ENCODE measurements at places on chromosomes 6 and 20.

DNA sequence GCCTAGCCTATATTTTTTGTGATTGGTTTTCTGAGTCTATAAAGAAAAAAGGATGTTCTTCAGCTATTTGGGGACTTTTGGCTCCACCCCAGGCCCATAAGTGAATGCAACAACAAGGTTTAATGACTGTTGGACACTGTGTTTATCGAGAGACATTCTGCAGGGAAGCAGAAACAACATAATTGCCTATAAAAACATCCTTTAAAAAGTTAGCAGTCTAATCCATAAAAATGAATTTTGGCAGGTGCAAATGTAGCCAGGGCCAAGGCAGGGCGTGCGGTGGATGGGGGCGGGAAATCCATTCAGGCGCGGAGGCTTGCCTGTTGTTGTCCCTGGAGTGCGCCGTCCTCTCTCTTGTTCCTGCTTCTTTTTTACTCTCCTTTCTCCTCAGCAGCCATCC, 99.3 kb downstream of the PAX1 start:
- no peak for DNase-seq

DNA sequence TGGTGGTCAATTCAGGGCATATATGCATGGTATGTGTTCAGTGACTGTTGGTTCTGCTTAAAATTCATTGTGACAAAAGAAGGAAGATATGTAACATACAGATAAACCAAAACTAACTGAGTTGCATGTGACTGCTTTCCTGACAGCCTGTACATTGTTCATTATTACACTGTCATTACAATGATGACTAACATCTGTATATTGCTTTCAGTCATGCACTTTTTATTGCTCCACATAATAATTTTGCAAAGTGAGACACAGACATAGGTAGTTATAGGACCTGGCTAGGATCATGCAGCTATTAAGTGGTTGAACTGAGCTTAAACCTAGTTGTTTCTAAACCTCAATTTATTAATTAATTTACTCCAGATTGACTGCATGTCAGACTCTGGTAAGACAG, 703.2 kb downstream of the HDGFL1 start:
- no peak for DNase-seq

DNA sequence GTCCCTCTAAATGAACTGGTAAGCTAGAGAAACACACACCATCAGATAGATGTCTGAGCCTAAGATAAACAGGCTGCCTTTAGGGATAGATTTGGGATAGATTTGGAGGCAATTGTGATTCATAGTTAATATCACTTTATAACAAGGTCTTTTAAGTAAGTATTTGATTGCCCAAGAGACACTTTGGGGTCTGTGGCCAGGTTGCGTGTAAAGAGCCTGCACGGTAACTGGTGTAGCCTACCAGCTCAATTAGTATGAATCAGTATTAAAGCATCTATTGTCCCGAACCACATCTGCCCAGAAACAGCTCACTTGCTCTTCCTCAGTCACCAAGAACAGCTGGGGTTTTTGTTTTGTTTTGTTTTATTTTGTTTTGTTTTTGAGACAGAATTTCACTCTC, 193.3 kb downstream of the SASH1 start:
- DNase-seq: no peak

DNA sequence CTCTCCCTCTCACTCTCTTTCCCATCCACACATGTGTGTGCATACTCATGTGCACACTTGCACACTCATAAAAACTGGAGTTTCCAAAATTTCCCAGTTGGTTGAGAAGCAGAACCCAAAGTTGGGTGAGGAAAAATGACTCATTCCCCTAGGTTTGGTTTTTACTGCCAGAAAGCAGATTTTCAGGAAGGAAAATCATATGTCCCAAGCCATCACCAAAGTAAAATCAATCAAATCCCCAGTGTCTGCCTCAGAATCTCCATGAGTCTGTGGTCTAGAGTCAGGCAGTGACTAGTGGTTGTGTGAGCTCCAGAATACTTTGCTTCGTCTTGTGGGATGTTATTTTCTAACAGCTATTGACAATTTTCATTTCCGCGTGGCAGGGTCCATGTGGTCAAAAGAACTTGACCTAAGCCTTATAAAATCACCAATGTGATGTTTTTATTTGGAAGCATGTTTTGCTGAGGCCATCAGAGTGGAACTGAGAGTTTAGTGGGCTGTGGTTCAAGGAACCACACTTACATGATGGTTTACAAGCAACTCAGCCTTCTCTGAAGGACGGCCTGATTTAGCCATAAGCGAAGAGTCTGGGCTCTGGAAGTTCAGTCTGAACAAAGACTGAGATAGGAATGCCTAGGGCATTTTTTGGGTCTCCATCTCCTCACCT, 81.9 kb upstream of the CCN6 start:
- no peak for DNase-seq

DNA sequence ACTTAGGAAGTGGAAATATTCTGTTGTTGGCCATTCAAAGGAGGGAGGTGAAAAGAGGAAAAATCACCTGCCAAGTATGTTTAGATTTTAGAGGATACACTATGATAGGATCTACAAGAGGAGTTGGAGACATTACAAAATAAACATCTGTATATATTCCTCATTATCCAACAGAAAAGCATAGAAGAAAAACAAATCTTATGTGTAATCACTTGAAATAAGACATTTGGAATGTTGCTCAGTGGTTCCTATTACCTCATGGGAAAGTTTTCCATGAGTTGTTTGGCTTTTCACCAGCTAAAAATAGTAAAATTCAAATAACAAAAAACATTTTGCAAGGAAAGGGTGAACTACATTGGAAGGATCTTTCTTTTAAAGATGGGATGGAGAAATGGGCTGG, 76.7 kb upstream of the CARMIL1 start:
- no peak for DNase-seq
